ENCODE measurements at places on chromosomes 12 and 14. TPM values are rescaled to one million over a fixed set of nuclear protein-coding genes. Genes with fewer than 3 reads are reported as not detected.
A peak's percentile ranks its signal among the peaks of the same experiment; 100 is the strongest.

The GLT1D1 gene
- 0.32 TPM for total RNA-seq

DNA sequence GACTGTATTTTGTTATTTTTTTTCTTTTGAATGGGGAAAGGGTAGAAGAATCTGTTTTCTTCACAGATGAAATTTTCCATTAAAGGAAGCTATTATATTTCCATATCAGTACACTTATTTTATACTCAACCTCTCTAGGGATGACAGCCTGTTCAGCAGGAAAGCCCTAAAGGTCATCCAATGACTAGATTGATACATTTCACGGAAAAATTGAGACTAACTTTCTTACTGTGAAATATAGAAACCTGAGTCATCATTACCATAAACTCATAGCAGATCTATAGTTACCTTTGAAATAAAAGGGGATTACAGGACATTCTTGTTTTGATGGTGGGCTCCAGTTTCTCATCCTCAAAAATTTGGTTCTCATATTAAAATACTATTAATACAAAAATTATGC, 36.1 kb upstream of the PTCSC3 start:
- no peak for DNase-seq

The ATN1 gene
- 6.7 TPM for total RNA-seq

The ZNF605 gene
- total RNA-seq: 16.3 TPM

DNA sequence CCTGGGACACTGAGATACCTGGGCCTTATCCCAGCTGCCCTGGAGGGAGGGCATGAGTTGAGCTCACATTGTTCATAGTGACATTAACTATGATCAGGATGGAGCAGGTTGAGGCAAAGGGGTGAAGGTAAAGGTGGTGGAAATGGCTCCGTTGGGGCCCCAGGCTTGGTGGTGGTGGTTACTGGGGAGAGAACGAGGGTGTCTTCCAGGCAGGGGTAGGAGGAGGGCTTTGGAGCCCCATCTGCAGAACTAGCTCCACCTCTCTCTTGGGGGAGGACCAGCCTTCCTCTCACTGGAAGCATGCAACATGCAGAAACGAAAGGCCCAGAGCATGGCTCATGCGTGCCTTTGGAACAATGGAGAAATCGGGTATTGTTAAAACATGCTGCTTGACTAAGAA, 217.0 kb downstream of the SLC41A2 start:
- DNase-seq: no peak

DNA sequence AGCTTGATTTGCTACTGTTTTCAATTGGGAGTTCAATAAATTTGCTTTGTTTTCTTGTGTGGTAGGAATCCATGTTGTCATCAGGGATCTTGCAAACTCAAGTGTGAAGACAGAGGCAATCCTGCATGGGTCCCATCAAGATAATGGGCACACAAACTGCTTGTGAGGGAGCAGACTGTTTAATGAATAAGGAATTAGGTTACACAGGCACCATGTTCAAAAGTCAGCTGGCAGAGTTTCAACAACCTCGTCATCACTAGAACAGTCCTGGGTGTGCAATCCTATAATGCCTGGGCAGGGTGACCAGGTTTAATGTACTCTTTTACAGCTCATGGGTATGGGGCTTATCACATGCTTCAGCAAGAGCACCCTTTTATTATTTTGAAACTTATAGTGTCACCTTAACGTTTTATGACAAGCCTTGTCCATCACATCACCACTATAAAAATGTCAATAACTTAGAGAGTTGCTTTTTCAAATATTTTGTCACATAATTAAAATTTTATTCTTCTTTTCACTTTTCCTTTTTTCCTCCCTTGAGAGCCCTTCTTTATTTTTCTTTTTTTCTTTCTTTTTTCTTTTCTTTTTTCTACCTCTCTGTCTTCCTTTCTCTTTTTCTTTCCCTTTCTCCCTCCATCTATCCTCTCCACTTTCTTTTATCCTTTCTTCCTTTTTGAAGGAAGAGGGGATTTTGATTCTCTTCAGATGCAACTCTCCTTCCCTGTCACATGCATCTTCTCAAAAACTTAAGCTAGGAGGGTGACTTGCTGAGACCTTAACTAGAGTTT, 252.2 kb upstream of the ATP2B1 start:
- DNase-seq: no peak

DNA sequence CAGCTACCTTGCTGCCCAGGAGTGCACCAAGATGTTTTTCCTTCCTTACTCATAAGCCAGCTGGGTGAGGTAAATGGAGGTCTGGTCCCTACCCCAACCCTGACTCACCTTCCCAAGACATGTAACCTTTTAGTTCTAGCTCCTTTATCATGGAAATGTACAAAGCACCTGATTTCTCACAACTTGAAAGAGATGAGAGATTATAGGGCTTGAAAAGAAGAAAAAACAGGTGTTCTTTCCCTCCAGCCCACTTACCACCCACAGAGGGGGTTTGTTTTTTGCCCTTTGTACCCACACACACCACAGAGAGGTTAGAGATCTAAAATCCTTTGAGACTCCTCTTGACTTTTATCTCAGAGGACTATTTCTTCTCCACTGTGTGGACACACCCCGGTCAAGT, 21.1 kb downstream of the PLXNC1 start:
- DNase-seq: no peak

DNA sequence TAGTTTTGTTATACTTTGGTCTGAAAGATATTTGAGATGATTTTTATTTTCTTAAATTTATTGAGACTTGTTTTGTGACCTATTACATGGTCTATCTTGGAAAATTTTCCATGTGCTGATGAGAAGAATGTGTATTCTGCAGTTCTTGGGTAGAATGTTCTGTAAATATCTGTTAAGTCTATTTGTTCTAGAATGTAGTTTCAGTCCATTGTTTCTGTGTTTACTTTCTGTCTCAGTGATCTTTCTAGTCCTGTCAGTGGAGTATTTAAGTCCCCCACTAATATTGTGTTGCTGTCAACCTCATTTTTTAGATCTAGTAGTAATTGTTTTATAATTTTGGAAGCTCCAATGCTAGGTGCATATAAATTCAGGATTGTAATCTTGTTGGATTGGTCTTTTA, 30.4 kb upstream of the SCAF11 start:
- no peak for DNase-seq

The KRT79 gene
- total RNA-seq: not detected

The CCDC196 gene
- total RNA-seq: not detected

DNA sequence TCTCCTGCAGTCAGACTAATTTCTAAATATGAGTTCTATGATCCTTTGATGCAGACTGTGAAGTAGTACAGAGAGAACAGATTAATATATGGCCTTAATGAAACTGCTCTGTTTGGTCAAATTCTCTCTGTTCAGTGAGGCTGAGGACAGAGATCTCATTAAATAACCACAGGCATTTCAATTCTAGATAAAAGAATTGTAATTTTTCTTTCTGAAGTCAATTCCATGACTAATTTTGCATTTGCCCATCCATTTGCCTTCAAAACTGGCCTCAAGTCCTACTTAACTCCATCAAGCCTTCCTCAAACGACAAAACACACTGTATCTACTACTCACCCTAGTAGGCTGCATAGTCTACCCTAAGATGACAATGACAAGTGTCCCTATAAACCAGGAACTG, 67.1 kb downstream of the DUSP16 start:
- no peak for DNase-seq

DNA sequence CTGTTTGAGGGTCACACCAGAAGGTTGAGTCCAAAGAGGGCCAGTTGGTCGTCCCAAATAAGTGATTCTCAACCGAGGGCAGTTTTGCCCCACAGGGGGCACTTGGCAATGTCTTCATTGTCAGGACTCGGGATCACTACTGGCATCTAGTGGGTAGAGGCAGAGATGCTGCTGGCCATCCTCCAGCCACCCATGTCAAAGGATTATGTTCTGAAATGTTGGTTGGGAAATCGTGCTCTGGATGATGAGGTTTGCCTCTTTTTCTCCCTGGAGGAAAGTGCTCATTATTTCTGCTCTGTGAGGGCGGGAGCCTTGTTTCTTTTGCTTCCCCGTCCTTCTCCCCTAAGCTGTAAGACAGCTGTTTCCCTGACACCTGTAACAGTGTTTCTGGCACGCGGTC, 3.6 kb downstream of the ZNF839 start:
- DNase-seq: peak; percentile 65

DNA sequence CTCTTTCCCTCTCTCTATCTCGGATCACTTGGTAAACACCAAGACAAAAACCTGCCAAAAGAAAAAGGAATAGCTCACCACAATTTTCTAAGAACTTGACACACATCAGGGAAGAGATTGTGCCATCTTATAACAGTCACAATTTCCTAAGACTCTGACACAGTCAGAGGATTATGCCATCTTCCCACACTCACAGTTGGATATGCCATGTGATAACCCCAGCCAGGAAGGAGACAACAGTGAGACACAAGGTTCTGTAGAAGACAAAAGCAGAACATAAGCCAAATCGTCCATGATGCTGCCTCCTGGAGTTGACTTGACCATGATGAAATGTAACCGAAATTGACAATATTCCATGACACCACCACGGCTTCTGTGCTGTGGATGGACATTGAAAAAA, 2.8 kb upstream of the CLEC9A start:
- no peak for DNase-seq

The JAG2 gene
- 6.0 TPM for total RNA-seq

- no peak for DNase-seq
Observed at GRCh38 chr14:103128631-103129300, 5.5 kb downstream of the TNFAIP2 start.

- no peak for DNase-seq
Observed at GRCh38 chr12:120941846-120942405, 36.4 kb upstream of the HNF1A start.

- DNase-seq: no peak
Observed at GRCh38 chr14:61678975-61679374, 16.3 kb upstream of the HIF1A start.

GRCh38 chr14:56137453-56137807, 19.2 kb downstream of the PELI2 start:
- DNase-seq: no peak

GRCh38 chr14:21066882-21067502, 3.1 kb upstream of the ARHGEF40 start:
- peak; percentile 48 for DNase-seq

The SMCO2 gene
- total RNA-seq: not detected

DNA sequence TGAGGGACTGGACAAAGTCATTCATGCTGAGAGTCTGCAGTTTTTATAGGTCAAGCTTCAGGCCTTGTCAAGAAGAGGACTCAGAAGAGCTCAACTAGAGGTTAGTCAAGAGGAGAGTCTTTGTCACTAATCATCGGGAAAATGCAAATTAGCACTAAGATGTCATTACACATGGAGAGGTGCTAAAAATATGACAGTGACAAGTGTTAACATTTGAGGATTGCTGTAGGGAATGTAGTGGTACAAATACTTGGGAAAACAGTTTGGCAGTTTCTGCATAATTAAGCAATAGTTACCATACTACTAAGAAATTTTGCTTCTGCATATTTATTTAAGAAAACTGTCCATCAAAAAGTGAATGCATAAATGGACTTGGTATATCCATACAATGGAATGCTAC, 60.9 kb upstream of the CSRP2 start:
- no peak for DNase-seq

DNA sequence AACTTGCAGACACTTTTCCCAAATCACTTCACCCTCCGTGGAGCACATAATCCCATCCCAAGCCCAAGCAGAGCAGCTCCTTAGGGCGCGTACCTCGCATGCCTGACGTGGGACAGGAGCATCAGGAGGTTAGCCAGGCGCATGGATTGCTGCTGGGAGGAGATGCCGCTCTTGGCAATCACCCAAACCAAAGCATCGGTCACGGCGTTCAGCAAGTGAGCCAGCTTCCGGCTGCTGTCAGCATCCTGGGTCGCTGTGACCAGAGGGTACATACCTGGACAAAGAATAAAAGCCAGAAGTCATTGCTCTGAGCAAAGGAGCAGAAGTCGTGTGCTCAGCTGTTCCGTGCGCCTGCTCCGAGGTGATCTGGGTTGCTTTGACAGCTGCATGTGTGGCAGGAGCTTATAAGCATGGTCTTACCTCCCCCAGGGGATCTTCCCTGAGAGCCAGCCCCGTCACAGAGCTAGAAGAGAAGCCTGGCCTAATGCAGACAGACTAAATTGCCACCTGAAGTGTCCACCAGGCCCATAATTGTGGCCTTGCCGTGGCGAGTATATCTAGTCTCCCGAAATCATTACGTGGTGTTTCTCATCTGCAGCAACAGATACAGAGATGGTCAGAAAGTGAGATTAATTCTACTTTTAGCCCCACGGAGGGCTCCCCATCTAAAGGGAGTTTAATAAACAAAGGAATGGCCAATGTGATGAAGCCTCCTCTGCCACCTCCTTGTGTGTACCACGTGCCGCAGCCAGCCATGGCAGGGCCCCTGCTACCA, 59.1 kb downstream of the ESR2 start:
- peak; percentile 79 for DNase-seq

GRCh38 chr14:33734387-33734786, 216.5 kb downstream of the EGLN3 start:
- DNase-seq: no peak

The ARHGAP5 gene
- 20.4 TPM for total RNA-seq

The PLEKHA5 gene
- 2.7 TPM for total RNA-seq

The NID2 gene
- total RNA-seq: not detected

The CYP27B1 gene
- total RNA-seq: 6.6 TPM

The CDC42BPB gene
- 0.20 TPM for total RNA-seq

DNA sequence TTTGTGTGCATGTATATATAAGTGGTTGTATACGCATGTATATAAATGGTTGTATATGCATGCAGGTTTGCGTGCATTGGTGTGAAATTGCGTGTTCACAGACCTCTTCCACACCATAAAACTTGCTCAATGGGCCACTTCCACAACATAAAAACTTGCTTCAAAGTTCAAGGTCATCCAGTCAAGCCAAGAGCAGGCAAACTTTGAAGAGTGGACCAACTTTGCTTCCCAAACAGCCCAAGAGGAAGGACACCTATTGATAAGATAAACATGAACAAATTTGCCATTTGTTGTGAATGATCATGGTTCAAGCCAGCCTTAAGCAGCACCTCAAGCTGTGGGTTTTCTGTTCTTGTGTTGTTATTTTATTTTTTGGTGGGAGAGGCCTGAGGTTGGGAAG, 25.2 kb upstream of the PPP1CC start:
- DNase-seq: no peak

DNA sequence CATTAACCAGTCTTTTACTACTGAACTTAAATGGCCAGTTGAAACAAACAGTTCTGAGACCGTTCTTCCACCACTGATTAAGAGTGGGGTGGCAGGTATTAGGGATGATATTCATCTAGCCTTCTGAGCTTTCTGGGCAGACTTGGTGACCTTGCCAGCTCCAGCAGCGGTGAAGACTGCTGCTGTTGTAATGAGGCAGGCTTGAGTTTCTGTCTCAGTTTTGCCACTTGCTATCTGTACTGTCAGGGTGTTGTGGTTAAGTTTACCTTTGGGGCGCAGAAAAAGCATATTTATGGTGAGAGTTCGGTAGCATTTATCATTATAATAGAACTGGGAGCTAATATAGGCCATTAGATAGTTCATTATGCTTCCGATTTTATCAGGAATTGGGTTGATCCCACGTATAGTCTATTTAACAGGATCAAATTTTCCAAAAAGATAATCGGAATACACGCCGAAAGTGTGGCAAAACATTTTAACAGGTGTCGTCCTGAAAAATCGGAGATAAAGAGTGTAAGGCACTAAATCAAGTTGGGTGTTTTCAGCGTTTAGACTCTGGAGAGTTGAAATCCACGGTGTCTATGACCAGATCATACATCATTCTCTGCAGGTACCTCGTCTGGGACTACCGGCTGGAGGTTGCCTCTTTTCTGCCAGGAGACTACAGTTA, 688 bp upstream of the NECAP1 start:
- peak; percentile 38 for DNase-seq
